ENCODE measurements at places on chromosomes 2 and 18.

- DNase-seq: no peak
Observed at GRCh38 chr2:225002656-225003045, 39.6 kb downstream of the DOCK10 start.

- DNase-seq: no peak
Observed at GRCh38 chr18:48292782-48293424, 116.3 kb downstream of the ZBTB7C start.

DNA sequence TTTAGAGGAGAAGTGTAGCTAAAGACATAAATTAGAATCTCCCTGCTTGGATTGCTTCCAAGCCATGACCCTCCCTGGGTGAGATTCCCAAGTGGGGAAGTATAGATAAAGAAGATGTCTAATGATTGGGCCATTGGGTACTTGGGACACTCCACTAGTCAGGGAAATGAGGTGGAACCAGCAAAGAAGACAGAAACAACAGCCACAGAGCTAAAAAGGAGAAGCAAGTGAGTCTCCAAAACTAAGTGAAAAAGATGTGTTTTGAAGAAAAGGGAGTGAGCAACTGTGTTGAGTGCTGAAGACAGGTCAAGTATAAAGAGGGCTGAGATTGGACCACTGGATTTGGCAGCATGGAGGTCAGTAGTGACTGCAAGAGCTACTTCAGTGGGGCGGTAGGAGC is 276.7 kb upstream of the STON1 start:
- no peak for DNase-seq

GRCh38 chr2:85371045-85371444 is 16.5 kb downstream of the ELMOD3 start:
- DNase-seq: no peak

DNA sequence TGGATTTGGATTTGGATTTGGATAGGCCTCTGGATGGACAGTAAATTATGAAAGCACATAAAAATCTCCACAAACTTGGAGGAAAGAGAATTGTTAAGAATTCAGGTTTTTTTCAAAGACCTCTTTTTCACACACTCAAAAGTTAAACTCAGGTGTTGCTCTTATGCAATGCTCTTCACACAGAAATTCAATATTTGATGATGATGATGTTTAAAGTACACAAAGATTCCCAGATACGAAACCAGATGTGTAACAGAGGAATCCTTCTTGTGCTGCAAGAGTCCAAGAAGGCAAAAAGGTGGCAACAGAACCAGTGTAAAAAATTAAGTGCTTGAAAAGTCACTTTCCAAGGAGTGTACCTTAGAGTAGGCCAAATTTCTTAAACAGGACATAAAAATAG is 75.8 kb upstream of the SPATS2L start:
- no peak for DNase-seq

DNA sequence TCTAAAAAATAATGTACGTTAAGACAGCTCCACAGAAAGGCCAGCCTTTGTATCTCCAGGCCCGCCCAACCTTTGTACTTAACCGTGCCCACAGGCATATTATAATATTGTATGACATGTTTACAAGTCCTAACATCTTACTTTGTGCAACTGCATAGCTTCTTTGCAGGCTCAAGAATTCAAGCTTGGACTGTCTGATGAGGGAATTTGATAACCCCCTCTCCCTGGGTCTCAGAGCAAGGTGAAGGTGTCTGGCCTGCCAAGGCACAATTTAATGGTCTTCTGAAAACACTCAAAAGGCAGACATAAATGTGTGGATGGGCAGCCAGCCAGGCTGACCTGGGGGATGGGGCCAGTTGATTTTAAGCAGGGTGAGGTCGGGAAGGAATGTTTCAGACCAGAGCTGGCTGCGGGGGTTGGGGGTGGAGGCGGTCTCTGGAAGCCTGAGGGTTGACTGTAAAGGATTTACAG is 732.7 kb upstream of the FANCL start:
- no peak for DNase-seq

DNA sequence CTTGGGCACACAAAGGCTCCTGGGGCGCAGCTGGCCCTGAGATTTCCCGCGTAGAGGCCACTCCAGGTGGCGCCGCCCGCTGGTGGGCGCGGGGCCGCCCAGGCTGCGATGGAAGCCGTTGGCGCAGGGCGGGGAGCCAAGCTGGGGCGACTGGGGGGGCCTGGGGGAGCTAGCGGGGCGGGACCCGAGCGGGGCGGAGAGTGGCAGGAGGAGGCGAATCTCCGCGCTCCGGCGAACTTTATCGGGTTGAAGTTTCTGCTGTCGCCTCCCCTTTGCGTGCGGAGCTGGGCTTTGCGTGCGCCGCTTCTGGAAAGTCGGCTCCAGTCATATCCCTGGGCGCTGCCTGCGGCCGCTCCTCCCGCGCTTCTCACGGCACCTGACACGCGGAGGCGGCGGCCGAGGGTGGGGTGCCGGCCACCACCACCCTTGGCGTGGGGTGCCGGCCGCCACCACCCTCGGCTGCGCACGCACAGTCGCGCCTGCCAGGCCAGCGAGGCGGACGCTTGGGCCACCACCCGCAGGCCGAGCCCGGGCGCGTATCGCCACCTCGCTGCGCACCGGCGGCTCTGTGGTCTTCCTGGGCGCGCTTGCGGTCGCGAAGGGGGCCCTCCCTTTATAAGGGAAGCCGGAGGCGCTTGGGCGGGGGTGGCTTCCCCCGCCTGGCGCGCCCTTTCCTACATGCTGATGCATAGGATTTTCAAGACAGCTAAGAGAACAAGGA is 919 bp upstream of the CYP1B1 start:
- no peak for DNase-seq

GRCh38 chr2:123999681-124000080 is 25.4 kb upstream of the CNTNAP5 start:
- no peak for DNase-seq

- DNase-seq: peak; percentile 1
Observed at GRCh38 chr2:240567872-240568677, at the start of gene RNPEPL1. TSS of gene RNPEPL1 (plus strand) at chr2:240568484. CDS start at chr2:240568587, 103 bp downstream.

DNA sequence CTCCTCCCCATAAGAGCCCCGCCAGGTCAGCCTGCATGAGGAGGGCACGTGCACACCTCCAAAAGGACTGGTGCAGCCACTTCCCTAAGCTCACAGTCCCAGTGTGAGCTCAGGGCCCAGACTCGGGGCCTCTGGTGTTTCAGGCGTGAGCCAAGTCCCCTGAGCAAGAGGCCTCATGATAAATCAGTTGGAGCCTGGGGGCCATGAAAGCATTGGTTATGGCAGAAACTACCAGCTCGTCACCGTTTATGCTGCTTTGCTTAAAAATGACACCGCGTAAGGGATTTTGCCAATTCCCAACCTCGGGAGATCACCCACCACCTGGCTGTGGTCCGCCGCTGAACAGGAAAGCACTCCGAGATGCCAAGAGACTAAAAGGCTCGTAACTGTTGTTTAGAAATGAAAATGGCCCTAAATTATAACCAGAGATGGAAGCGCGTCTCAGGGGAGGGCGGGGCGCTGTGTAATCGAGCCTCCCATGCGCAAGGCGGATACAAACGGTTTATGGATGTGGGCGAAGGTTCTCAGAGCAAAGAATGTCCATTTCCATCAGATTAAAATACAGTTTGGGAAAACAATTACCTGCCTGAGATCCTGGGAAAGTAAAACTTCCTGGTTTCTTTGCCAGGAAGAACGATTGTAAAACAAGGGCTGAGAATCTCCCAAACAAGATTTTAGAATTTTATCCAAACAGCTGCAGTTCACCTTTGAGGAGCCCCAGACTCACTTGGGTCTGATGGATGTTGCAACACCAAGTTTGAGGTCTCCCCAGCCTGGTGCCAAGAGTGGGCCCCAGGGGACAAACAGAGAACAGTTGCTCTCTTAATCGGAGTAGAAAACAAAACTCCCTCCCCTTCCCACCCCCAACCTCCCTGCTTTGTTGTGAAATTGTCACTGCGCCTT is 141.4 kb downstream of the BCL2 start:
- no peak for DNase-seq

- no peak for DNase-seq
Observed at GRCh38 chr18:9961041-9961440, 47.2 kb downstream of the VAPA start.

GRCh38 chr2:214014551-214015220 is 396.2 kb upstream of the VWC2L start:
- DNase-seq: no peak

GRCh38 chr2:29400930-29401653 is 285.9 kb downstream of the CLIP4 start:
- DNase-seq: no peak

GRCh38 chr2:229022652-229023051 is 248.4 kb downstream of the PID1 start:
- DNase-seq: no peak

GRCh38 chr2:158932131-158932645 is 36.3 kb upstream of the TANC1 start:
- no peak for DNase-seq

GRCh38 chr2:27756544-27757498 is 14.7 kb upstream of the MRPL33 start:
- DNase-seq: no peak

DNA sequence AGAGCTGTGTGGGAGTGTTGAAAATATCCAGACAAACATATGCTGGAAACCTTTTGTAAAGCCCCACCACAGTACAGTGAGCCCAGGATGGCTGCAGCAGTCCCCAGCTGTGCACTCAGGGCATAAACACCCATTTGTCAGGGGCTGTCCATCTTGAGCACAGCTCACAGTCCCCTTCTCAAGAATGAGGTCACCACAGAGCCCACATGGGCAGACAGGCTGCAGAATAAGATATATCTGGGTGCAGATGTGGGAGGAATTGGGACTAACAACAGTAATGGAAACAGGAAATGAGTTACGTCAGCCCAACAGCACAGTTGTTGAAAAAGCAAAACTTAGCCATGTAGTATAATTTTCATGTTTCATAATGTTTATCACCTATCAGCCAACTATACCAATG is 219.6 kb downstream of the ETAA1 start:
- no peak for DNase-seq

GRCh38 chr2:120737340-120738101 is 1.9 kb downstream of the GLI2 start:
- no peak for DNase-seq

- DNase-seq: no peak
Observed at GRCh38 chr18:24259869-24260641, 121.2 kb downstream of the CABYR start.

GRCh38 chr2:57886161-57886786 is 160.3 kb upstream of the VRK2 start:
- DNase-seq: peak; percentile 37

DNA sequence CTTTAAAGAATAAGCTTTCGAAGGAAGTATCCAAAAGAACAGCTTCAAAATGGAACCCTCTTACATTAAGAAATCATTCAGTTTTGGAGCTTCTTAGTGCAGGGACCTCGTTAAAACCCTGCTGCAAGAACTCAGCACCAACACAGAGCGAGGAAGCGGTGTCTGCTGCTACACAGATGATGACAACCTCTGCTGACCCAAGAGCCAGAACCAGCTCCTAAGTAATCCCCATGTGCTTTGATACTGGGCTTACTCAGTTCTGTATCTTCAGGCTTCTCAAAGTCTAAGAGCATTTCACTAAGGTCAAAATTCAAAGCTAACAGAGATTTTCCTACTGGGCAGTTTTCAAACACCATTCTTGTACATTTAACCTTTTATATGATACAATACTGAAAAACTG is 194.6 kb downstream of the STK39 start:
- no peak for DNase-seq

DNA sequence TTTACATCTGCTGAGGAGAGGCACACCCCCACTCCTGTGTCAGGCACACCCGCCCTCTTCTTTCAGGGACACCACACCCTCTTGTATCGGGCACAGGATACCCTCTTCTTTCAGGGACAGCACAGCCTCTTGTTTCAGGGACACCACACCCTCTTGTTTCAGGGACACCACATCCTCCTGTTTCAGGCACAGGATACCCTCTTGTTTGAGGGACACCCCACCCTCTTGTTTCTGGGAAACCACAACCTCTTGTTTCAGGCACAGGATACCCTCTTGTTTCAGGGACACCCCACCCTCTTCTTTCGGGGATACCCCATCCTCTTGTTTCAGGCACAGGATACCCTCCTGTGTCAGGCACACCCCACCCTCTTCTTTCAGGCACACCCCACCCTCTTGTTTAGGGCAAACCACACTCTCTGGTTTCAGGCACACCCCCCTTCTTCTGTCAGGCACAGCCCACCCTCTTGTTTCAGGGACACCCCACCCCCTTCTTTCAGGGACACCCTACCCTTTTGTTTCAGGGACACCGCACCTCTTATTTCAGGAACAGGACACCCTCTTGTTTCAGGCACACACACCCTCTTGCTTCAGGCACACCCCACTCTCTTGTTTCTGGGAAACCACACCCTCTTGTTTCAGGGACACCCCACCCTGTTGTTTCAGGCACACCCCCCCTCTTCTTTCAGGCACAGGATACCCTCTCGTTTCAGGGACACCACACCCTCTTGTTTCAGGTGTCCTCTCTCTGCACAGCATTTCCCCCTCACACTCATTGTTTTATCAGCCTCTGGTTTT is 96.2 kb downstream of the TPO start:
- no peak for DNase-seq

- no peak for DNase-seq
Observed at GRCh38 chr2:60882971-60883753, 1.8 kb downstream of the REL start.

DNA sequence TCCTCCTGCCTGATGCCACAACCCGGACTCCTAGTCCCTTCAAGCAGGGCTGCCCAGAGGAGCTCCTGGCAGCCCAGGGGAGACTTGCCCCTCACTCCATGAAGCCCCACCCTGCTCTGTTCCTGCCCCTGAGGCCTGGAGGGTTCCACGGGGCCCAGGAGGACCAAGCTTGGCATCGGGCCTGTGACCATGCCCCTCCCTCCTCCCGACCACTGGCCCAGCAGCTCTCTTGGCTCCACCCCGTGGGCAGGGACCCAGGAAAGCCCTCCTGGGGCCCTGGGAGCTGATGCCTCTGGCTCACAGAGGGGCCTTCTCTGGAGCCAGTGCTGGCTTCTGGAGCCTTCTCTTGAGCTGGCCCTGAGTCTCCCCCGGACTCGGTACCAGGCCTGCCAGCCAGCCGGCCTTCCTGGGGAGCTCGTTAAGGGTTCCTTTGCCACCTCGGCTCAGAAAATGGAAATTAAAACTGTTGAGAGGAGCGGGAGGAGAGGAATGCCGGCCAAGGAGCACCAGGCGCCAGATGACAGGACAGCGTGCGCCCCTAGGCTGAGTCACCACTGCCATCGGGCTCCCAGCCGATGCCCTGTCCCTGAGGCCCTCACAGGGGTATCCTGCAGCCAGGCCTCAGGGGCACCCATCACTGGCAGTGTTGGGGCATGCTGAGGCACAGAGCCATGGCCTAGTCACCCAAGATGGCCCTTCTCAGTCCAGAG is 40.6 kb upstream of the SNED1 start:
- no peak for DNase-seq

DNA sequence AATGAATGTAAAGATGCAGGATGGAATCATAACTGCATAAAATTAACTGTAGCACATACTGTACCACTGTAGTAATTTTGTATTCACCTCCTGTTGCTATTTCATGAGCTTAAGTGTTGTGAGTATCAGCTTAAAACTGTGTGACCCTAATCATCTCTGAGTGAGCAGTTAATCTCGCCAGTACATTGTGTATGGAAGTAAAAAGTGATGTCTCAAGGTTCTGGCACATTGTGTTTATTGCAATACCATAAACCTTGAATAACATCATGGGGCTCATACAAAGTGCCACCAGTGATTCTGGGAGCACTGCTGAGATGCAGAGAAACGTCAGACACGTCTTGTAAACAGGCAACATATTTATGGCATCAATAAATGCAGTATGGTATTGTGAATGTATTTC is 124.5 kb downstream of the PMAIP1 start:
- DNase-seq: no peak

- DNase-seq: no peak
Observed at GRCh38 chr18:24427484-24427883, 1.0 kb downstream of the IMPACT start.

GRCh38 chr2:74849228-74849892 is 15.4 kb downstream of the HK2 start:
- no peak for DNase-seq

GRCh38 chr2:162566666-162567065 is 222.7 kb downstream of the GCA start:
- DNase-seq: no peak
